NCI-H2029 (cell line): ENCODE measurements at places on chromosomes 2 and 18.

- DNase-seq: no peak
Observed at GRCh38 chr2:122478117-122478516, 722.7 kb downstream of the TSN start.

DNA sequence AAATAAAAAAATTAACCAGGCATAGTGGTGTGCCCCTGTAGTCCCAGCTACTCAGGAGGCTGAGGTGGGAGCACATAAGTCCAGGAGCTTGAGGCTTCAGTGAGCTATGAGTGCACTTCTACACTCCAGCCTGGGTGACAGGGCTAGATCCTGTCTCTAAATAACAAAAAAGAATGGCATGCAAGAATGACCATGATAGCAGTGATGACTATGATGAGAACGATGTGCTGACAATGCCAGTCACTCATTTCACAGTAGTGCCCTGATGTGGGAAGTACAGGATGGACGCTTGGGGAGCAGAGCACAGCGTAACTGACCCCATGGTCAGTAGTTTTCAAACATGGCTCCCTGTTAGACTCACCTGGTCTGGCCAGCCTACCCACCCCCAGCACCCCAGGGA lies 139.1 kb downstream of the VAPA start:
- DNase-seq: no peak

GRCh38 chr18:35189510-35189909 lies 51.3 kb upstream of the ZNF397 start:
- DNase-seq: no peak

GRCh38 chr2:238433941-238434845 lies 7.5 kb downstream of the ASB1 start:
- DNase-seq: no peak

- DNase-seq: no peak
Observed at GRCh38 chr2:237538001-237538720, 28.2 kb upstream of the PRLH start.

DNA sequence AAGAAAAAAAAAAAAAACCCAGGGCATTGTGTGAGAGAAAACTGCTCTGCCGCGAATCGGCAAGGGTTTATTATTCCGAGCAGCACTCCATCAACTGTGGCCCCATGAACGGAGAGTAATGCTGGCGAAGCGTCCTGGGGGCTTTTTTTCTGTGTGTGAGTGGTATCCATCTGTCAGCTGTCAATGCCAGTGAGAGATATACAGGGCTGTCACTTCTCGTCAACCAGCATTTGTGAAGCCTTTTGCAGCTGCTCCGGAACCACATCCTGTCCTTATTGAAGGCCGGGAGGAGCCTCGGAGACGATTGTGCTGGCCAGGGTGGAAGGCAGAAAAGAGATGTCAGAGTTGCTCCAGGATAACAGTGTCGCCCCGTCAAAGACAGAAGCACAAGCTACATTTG lies 356.9 kb upstream of the SMIM21 start:
- no peak for DNase-seq

DNA sequence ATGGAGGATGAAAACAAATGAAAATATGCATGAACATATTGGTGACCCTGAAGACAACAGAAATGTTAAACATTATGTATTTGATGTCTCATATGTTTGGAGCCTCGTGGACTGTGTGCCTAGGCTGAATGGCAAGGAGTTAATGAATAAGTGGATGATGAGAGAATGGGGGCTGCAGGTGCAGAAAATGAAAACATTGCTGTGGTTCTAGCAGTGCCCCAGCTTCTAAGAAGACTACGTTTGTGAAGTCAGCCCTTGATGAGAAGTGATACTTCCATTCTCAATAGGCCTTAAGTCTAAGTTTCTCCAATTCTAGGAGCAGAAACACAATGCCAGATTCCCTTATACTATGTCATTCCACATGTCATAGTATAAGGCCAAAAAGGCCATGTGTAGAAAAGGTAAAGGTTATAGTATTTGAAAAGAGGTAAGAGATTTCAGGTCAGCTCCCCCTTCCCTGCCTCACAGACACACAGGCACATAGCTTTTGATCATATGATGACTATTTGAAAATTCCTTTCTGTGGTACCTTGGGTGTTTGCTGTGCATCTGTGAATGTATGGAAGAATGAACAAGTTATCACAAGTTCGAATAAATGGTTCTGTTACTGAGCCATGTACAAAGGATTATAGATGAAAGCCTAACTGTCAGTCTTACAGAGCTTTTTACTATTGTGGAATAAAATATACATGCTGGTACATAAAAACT lies 280.8 kb downstream of the SETBP1 start:
- DNase-seq: no peak

- peak; percentile 55 for DNase-seq
Observed at GRCh38 chr2:107543793-107544192, 282.9 kb upstream of the RGPD4 start.

- no peak for DNase-seq
Observed at GRCh38 chr2:195682077-195682476, 25.1 kb downstream of the SLC39A10 start.

DNA sequence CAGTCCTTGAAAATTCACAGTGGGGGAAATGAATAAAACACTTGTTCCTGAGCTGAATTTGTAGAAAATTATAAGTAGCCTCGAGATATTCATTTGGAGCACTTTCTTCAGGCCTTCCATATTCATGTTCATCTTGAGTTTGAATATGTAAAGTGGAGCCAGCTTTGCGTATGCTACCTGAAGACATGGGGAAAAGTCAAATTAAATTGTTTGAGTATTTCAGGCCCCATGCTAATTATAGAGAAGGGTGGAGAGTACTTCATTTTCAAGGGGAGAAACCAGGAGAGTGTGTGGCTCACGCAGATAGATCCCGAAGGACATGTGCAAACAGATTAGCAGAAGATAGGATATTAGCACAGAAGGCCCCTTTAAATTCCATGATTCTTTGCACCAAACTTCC lies 7.7 kb downstream of the RPRM start:
- no peak for DNase-seq

GRCh38 chr2:174399171-174399570 lies 3.6 kb downstream of the SCRN3 start:
- DNase-seq: no peak

DNA sequence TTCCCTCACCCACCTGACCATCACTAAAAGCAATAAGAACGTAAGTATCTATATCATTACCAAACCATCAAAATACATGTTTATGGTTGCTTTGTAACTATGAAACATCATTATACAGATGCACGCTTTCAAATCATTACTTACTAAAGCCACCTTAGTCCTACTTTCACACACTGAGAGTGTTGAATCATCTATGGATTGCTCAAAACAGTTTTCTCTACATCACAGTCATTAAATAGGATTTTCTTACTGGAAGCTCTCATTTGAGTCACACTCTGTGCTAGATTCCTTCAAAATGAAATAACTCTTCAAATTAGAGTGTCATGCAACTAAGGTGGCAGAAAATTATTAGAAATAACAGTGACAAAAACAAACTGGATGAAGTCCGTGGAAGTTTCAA lies 878.4 kb downstream of the CPS1 start:
- no peak for DNase-seq

- peak; percentile 40 for DNase-seq
Observed at GRCh38 chr2:73212448-73213176, 1.4 kb upstream of the SMYD5 start.

- DNase-seq: peak; percentile 43
Observed at GRCh38 chr2:161237392-161238264, 70.6 kb upstream of the PSMD14 start.

DNA sequence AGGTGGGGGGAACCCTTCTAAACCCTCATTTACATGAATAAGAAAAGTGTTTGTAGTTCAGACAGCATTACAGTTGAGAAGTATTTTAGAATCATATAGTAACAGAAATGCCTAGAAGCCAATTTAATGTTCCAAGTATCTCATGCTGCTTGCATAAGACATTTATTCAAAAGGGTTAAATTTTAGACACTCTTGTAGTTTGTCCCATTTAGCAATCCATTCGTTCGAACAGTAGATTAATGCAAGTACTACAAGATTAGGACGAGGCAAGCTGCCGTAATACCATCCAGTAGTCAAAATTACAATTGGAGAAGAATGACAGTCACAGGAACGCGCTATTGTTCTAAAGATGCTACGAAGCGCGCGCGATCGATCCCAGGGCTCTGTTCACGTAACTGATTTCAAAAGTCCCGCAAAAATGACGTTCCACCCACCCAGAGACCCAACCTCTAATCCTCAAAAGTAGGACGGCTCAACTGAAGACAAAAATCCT lies 1.2 kb downstream of the TMEM237 start:
- DNase-seq: peak; percentile 42

DNA sequence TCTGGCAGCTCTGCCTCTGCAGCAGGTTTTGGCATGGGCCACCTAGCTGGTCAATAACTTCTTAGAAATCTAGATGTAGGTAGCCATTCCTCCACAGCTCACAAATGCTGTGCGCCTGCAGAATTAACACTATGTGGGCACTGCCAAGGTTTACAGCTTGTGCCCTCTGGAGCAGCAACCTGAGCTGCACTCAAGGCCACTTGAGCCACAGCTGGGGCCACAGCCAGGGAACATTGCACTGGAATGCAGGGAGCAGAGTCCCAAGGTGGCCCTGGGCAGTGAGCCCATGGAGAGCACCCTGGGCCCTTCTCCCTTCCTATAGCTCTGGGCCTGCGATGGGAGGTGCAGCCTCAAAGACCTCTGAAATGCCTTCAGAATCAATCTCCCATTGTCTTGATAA lies 365.3 kb downstream of the SATB2 start:
- DNase-seq: no peak

- no peak for DNase-seq
Observed at GRCh38 chr2:54977149-54977548, 73.1 kb downstream of the RTN4 start.

DNA sequence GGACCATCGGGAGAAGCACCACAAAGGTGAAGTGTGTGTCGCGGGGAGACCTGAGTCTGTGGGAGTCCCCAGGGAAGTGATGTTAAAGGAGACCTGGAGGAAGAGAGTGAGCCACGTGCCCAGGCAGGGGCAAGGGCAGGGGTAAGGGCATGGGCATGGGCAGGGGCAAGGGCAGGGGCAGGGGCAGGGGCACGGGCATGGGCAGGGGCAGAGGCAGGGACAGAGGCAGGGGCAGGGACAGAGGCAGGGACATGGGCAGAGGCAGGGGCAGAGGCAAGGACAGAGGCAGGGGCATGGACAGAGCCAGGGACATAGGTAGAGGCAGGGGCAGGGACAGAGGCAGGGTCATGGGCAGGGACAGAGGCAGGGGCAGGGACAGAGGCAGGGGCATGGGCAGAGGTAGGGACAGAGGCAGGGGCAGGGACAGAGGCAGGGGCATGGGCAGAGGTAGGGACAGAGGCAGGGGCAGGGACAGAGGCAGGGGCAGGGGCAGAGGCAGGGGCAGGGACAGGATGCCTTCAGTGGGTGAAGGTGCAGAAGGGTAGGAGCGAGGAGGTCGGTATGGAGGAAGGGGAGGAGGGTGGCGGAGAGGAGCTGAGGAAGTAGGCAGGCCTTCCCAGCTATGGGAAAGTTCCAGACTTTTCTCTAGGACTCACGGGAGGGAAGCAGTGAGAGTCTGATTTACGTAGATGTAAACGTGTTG lies 33.3 kb downstream of the NTSR2 start:
- DNase-seq: no peak

GRCh38 chr18:60247103-60247502 lies 125.5 kb downstream of the MC4R start:
- DNase-seq: no peak

DNA sequence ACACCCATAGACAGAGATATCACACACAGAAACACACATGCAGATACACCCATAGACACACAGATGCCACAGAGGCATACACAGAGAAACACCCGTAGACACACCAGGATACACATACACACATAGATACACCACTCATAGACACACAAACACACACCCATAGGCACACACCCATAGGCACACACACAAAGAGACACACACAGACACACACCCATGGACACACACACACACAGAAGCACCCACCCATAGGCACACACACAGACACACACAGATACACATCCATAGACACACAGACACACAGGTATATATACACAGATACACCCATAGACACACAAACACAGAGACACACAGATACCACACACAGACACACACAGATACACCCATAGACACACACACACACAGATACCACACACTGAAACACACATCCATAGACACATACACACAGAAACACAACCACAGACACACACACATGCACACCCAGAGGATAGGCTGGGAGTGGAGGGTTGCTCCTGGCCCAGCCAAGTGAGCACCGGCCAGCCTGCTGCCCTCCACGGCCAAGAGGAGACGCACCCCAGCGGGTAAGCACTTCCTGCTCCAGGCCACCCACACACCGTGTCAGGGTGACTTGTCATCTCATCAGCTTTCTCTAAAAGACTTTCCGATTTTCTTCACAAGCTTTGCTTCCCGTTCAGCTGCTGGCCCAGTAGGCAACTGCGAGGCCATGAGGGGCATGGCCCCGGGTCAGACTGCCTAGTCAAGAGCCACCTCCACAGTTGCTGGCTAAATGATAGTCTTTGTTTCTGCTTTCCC lies 14.1 kb upstream of the CNNM3 start:
- DNase-seq: no peak

GRCh38 chr18:74635224-74635975 lies 37.7 kb downstream of the ZNF407 start:
- peak; percentile 27 for DNase-seq
